ENCODE measurements at places on chromosomes 7 and 10. TPM values are rescaled to one million over a fixed set of nuclear protein-coding genes. Genes with fewer than 3 reads are reported as not detected.

IFIT2 gene
- 3.7 TPM for polyA plus RNA-seq

PMS2 gene
- 9.8 TPM for polyA plus RNA-seq

ZNF853 gene
- 3.8 TPM for polyA plus RNA-seq

CCT6A gene
- polyA plus RNA-seq = 97.5 TPM

CALHM3 gene
- not detected for polyA plus RNA-seq

MOGAT3 gene
- polyA plus RNA-seq = not detected

CDC123 gene
- 83.6 TPM for polyA plus RNA-seq

SLC16A12 gene
- polyA plus RNA-seq = not detected

PLAC9 gene
- 0.32 TPM for polyA plus RNA-seq
